ENCODE measurements at places on chromosomes 11 and 22.
A peak's percentile ranks its signal among the peaks of the same experiment; 100 is the strongest.

DNA sequence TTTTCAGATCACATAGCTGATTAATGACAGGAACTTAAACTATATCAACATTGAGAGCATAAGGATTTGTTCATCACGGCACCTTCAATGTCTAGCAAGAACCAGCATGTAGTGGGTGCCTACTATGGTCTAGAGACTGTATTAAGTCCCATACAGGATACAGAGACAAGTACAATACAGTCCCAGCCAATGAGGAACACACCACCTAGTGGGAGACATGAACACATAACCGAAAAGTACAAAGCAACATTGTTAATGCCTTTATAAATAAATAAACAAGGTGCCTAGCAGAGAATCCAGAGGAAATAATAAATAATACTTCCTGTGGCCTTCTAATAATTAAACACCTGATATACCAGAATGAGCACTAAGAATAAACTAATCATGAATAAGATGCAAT is 87.7 kb upstream of the OPCML start:
- DNase-seq = no peak

DNA sequence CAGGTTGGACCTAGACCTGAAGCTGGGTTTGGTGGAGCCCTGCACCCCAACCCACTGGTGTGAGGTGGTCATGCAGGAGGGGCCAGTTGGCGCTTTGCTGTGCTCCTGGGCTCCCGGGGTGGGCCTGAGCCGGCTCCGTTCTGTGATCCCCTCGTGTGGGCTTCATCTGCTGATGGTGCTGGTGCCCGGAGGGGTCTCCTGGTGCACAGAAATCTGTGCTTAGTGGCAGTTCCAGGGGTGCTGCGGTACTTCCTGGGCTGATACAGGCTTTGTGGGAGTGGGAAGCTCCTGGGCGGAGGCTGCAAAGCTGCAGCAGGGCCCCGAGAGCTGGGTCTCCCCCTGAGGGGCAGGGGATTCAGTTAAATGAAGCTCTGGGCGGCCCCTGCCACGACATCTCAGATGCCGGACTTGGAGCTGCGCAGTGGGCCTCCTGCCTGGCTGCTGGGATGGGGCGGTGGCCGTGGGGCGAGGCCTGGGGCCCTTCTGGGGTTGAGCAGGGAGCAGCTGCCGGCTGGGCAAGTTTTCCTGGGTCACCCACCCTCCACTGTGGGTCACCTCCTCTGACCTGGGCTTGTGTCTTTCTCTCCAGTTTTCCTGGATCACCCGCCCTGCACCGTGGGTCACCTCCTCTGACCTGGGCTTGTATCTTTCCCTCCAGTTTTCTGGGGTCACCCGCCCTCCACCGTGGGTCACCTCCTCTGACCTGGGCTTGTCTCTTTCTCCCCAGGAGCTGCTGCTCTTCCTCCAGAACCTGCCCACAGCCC is 410.5 kb downstream of the TBC1D22A start:
- no peak for DNase-seq

GRCh38 chr11:4495487-4495886 is 13.0 kb downstream of the OR52K1 start:
- DNase-seq = no peak

GRCh38 chr22:23035557-23036277 is 34.6 kb upstream of the GNAZ start:
- no peak for DNase-seq

DNA sequence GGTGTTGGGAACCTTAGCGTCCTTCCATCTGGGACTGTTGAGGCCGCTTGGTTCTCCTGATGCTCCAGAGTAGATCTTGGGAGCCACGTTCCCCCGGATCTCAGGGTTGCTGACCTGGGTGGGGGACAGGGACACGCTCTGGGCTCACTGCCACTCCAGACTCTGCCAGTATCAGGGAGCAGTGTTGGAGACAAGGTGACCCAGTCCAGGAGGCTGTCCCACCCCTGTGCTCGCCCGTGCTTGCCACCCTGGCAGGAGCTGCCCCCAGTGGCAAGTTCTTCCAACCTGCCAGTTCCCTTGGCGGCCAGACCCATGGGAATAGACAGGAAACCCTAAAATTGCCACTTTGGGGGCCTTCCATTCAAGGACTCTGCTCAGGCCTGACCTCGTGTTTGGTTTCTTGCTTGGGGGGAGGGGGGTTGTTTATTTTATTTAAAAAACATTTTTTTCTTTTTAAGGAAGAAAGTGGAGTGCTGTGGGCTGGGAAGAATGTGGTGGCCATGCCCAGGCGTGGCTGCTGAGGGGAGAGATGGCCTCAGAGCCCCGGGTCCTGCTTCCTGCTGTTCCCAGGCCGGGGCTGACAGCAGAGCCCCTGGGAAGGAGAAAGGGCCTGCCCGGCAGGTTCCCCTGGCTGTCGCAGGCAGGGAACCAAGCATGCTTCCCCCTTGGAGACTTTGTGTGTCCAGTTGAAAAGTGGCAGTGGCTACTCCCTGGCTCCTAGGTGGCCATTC is 7.2 kb downstream of the GRK2 start:
- DNase-seq = no peak

GRCh38 chr22:40718250-40719204 is 39.2 kb downstream of the MCHR1 start:
- DNase-seq = no peak

GRCh38 chr22:28031383-28031922 is 112.4 kb upstream of the PITPNB start:
- DNase-seq = no peak

DNA sequence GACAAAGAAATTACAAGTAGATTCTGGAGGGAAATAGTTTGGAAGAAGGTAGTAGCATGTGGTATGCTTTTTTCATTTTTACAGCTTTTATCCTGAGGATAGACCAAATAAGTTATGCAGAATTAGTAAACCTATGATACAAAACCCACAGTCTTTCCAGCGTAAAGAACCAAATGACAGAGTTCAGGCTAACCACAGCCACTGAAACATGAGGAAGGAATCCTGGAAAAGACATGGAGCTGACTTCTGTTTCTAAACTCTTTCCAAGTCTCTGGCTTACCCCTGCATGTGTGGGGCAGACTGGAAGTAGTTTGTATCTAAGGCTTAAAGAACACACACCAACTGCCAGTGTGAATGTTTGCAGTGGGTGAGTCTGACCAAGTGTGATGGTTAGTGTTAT is 258.4 kb upstream of the TENM4 start:
- no peak for DNase-seq

- DNase-seq = peak; percentile 30
These were observed 29.8 kb upstream of the CRTAM start for GRCh38 chr11:122808478-122808869.

DNA sequence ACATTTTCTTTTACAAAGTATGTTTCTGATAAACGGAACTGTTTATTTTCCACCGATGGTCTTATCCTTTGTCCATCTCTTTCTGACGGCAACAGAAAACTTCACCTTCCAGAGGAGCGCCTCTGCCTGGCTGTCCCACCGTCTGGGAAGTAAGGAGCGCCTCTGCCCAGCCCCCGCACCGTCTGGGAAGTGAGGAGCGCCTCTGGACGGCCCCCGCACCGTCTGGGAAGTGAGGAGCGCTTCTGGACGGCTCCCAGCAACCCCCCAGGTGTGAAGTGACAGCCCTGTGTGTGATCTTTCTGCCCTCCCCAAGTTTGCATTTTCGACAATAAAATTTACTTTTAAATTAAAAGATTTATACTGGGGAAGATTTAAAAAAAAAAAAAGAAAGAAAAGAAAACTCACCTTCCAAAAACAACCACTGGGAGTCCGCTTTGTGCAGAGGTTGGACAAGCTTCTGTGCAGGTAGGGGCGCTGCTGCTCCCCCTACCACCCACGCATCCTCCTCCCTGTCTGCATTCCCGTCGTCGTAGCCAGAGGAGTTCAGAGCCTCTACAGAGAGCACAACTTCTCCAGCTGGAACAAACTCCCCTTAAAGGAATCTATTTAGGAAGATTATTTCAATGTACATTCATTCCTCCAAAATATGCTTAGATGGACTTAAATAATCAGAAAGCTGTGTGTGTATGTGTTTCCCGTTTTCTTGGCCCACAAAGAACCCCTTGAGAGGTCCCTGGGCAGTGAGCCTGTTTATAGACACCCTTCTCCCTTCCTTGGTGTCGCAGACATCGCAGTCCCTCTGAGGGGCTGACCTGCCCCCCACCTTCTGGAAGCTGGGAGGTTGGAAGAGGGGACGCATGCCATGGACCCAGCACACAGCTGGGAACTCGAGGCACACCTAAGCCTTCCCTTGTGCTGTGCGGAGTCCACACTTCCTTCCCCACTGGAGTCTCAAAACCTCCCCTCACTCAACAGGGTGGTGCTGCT is 849 bp upstream of the APOBEC3B start:
- peak; percentile 16 for DNase-seq

GRCh38 chr22:38649841-38650522 is 6.2 kb downstream of the FAM227A start:
- no peak for DNase-seq

Measured in ELF-1 (cell line).